ENCODE measurements at places on chromosomes 4 and X.

DNA sequence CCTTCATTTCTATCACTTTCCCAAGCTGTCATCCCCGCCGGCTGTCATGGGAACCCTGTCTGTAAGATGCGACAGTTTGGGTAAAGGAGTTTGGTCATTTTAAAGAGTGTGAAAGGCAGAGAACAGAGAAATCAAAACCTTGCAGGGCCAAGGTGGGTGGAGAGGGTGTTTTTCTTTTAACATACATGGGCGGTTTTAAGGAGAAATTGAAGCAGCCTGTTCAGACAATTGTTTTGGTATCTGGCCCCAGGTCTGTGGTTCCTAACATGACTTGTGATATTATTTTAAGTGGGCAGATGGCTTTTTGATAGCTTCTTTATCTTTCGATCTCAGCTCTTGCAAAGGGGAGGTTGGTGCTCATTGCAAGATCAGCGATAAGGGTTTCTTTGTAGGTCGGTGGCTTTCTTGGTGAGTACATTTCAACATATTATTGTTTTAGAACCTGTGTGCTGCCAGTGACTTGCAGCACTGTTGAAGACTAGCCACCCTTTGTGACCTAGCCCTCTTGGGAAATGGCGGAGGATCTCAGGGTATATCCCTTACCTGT is 3.7 kb downstream of the PPP1R3F start:
- peak; percentile 45 for DNase-seq

GRCh38 chrX:154733066-154733425 is 17.8 kb downstream of the GAB3 start:
- no peak for DNase-seq

- DNase-seq: no peak
Measured at GRCh38 chr4:45349859-45350258, 623.5 kb upstream of the GNPDA2 start.

DNA sequence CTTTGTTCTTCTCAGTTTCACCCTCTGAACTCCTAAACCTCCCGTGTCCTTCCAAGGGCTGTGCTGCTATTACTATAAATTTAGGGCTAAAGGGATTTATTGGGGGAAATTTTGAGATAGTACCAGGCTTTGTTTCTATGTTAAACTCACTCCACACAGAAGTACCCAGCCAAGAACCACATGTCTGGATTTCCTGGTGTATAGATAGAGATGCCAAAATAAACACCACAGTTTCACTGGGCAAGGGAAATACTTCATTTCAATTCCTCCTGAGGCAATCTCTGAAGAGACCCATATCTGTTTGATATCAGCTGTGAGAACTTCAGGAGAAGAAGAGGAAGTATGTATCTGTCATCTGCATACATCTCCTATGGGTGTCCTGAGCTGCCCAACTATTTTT is 21.7 kb upstream of the CLNK start:
- no peak for DNase-seq

DNA sequence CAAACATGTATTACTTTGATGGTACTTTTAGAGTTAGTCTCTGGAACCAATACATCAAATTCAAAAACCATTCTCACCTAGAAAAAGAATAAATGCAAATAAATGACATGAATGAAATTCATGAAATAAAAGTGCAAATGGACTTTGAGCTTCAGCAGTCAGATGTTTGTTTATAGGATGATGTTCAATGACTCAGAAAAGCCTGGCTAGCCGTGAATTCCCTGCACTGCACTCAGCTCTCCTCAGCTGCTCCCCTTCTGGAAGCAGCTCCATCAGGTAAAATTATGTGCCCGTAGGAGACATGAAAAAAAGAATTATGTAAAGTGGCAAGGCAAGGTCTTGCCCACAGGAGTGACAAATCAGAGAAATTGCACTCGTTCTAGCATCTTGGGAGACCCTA is 390.6 kb downstream of the GPM6A start:
- no peak for DNase-seq
